ENCODE measurements at places on chromosomes 11 and 22. TPM values are rescaled to one million over a fixed set of nuclear protein-coding genes. Genes with fewer than 3 reads are reported as not detected.

GRCh38 chr11:19803506-19803998 lies 90.9 kb downstream of the NAV2 start:
- DNase-seq, result no peak

The OR52N1 gene
- not detected for total RNA-seq

- no peak for DNase-seq
Observed at GRCh38 chr11:61536676-61537270, 28.2 kb downstream of the LRRC10B start.

DNA sequence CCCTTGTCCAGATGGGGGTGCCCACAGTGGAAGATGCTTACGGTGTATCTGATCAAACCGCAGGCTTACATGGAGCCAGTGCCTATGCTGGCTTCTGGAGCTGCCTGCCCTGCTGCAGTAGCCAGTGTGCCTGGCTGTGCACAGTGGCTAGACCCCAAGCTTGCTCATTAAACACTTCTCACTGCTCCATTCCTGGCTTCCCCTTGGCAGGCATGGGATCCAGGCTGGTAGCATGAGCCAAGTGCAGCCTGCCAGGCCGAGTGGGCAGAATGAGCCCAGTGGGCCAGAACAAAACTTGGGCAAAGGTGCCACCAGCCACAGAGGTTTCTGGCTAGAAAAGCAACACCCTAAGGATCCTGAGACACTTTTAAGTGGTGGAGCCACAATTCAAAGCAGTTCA lies 55.4 kb upstream of the B3GNT6 start:
- DNase-seq, result no peak
